ENCODE measurements at places on chromosomes 7 and 10.

GRCh38 chr7:68393051-68393450 lies 1205.2 kb upstream of the AUTS2 start:
- DNase-seq = no peak

DNA sequence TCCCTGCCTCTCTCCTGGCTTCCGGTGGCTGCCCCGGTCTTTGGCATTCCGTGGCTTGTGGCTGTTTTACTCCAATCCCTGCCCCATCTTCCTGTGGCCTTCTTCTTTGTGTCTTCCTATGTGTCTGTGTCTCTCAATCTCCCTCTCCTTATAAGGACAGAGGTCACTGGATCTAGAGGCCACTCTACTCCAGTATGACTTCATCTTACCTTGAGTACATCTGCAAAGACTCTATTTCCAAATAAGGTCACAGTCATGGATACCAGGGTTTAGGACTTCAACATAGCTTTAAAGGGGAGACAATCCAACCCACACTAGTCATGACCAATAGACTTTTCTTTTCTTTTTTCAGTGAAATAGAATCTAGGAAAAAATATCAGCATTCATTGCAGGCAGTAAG lies 153.3 kb upstream of the INSYN2A start:
- DNase-seq = peak; percentile 14

- no peak for DNase-seq
Observed at GRCh38 chr10:18450298-18450697, 201.1 kb downstream of the NSUN6 start.

- peak; percentile 24 for DNase-seq
Observed at GRCh38 chr10:35462491-35462934, 126.2 kb downstream of the CCNY start.

DNA sequence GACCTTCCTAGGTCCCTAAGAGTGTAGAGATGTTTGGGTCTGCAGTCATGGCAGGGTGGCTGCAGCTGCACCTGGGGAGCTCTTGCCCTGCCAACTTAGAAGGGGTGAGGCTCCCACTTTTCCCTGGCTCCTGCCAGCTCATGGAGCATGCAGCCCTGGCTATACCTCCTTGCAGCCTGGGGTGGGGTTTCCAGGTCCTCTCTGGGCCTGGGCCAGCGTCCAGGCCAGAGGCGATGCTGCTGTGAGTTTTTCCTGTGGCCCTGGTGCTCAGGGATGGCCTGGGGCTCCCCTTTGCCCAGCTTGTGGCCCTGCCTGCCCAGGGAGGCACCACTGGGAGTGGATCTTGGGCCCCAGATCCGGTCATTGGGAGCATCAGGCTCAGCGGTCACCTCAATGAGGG lies 109.8 kb upstream of the FAM180A start:
- no peak for DNase-seq

DNA sequence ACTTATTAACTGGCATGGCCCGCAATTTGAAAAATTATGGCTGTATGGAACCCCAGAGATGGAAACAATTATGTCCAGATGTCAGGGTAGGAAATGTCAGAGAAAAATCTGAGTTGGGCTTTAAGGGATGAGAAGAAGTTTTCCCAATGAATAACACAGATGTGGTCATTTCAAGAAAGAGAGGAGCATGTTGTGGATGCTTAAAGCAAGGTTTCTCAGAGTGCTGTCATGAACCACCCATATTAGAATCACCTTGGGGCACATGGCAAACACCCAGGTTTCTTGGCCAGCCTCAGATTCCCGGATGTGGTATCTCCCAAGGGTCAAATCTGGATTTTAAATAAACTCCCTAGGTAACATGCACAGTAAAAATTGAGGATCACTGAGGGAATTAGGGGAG lies 43.6 kb downstream of the LAMB4 start:
- no peak for DNase-seq

DNA sequence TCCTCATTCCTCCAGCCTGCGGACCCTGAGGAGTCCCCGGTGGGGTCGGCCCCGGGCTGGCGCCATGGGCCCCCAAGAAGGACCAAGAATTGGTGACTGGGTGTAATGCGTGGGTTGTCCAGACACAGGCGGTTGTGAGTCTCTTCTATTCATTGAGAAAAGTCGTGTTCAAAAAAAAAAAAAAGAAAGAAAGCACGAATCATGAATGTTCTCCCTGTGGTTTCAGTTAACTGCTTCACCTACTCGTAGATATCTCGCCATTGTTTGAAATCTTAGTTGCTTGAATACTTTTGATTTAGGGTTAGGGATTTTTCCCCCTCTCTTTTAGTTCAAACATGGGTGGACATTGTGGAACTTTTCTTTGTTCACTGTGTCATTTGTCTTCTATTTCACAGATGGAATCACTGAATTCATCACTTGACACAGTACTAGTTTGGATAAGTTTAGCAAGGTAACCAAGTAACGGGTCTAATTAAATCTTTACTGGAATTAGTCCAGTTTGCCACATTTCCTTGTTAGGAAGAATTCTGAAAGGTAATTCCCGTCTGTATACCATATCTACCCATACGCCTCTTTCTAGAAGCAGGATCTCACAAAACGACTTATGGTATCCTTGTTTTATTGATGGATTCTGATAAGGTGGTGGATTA lies 775 bp downstream of the STARD3NL start:
- DNase-seq = no peak

DNA sequence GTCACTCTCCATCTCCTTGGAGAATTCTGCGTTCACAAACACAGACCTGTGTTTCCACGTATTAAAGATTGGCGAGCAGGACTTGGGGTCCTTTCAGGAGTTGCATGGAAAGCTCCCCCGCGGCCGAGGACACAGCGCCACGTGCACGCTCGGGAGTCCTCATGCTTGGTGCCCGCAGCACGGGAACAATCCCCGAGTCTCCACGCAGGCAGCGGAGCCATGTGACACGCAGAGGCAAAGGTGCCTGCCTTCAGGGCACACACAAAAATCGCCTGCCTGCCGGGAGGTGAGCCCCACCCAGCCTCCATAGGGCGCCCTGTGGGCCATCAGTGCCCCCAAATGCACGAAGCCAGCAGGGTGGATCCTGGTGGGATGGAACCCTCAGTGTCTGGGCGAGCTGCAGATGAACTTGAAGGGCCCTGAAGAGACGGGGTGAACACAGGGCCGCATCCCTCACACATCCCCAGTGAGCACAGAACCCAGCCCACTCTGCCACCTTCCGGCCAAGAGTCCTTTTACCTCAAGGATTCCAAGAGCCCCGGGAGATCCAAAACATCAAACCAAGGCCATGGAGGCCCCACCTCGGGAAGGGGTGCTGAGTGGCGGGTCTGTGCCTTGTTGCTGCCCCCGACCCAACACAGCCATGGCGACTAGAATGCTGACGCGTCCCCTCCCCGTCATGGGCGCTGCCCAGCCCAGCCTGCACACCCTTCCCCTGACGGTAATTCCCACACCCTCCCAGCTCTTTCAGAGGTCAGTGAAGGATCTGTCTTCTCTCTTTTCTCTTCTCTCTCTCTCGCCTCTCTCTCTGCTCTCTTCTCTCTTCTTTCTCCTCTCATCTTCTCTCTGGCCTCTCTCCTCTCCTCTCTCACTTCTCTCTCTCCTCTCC lies 55.9 kb downstream of the CFAP46 start:
- no peak for DNase-seq

- no peak for DNase-seq
Observed at GRCh38 chr7:69654381-69654780, 56.1 kb downstream of the AUTS2 start.
